ENCODE measurements at places on chromosomes 7 and 10.

- no peak for DNase-seq
Observed at GRCh38 chr10:56633876-56634452, 272.9 kb upstream of the ZWINT start.

- no peak for DNase-seq
Observed at GRCh38 chr10:11698691-11699549, 43.3 kb upstream of the ECHDC3 start.

GRCh38 chr7:100469227-100470044 lies 5.4 kb upstream of the SPACDR start:
- DNase-seq: peak; percentile 64

- DNase-seq: peak; percentile 4
Observed at GRCh38 chr7:150356265-150356897, 12.2 kb upstream of the REPIN1 start.

- DNase-seq: no peak
Observed at GRCh38 chr7:17661982-17662585, 278.2 kb downstream of the SNX13 start.

Data from NCI-H774 (cell line).